ENCODE measurements at places on chromosomes 3 and 15.
A peak's percentile ranks its signal among the peaks of the same experiment; 100 is the strongest.

GRCh38 chr3:50156549-50157493 is 1.7 kb downstream of the SEMA3F start:
- DNase-seq: no peak

GRCh38 chr15:43218908-43219706 is 1.7 kb downstream of the EPB42 start:
- DNase-seq: no peak

- no peak for DNase-seq
Observed at GRCh38 chr15:57425842-57426241, 49.5 kb downstream of the CGNL1 start.

GRCh38 chr15:78928616-78929093 is 16.2 kb downstream of the CTSH start:
- no peak for DNase-seq

DNA sequence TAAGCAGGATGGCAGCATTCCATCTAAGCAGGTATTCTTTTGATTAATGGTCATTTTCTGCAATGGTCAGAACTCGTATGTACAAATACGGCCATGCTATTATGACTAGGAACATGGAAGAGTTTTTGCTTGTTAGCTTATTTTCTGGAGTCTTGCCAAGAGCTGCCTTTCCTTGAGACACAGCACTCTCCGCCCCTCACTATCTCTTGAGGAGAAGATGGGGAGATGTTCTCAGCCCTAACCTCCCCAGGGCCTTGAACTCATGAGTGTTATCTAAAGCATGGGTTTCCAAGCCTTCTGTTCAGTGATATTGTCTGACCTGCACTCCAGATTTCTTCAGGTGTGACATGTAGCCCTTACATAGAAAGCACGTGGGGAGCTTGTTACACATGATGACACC is 65.9 kb upstream of the ACTC1 start:
- DNase-seq: no peak

DNA sequence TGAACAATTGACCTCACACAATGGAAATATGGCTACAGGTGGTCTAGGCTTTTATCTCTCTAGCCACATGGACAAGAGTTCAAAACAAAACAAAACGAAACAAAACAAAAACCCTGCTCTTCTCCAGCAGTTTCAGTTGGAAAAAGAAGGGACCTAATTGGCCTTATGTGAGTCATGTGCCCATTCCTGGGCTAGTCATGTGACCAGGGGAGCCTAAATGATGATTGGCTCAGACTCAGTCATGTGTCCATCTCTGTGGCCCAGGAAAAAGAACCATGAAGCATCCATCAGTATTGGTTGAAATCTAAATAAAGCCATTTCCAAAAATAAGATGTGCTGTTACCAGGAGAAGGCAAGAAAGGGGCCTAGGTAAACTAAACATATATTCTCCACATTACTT is 96.8 kb downstream of the ANXA2 start:
- DNase-seq: no peak

DNA sequence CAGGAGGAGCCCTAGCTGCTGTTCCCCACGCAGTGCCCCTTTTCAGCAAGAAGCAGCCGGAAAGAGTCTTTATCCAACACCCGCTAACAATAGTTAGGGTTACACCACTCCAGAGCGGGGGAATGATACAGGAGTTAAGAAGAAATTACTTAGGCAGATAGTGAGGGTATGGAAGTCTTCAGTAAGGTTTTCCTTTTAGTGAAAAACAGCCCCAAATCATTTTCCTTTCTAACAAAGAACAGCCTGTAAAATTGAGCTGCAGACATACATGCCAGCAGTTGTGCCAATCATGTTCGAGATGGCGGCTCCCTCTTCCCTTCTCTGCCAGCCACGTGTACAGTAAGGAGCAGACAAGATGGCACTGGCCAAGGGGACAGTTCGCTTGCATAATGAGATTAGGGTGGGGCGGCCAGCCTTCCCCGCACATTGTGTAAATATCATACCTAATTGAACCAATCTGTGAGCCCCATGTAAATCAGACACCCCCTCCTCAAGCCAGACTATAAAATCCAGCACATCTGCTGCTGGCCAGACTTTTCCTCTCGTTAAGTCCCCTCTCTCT is 18.5 kb upstream of the SENP5 start:
- no peak for DNase-seq

DNA sequence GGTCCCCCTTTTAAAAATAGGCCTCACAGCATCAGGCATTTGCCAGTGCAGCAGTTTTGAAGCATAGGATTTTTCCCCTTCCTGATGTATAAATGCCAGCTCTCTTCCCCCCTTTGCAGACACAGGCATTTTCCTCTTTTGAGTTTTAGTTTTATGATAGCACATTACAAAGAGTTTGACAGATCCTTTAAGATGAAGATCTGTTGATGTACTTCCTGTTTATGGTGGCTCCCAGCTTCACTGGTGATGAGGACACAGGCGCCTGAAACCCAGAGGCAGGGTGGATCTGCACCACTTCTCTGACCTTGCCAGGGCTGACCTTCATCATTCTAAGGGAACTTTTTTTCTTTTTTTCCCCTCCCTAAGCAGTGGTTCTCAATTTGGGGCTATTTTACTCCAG is 243.4 kb downstream of the PTPRG start:
- no peak for DNase-seq

- DNase-seq: no peak
Observed at GRCh38 chr3:184082465-184082864, 14.4 kb upstream of the HTR3E start.

DNA sequence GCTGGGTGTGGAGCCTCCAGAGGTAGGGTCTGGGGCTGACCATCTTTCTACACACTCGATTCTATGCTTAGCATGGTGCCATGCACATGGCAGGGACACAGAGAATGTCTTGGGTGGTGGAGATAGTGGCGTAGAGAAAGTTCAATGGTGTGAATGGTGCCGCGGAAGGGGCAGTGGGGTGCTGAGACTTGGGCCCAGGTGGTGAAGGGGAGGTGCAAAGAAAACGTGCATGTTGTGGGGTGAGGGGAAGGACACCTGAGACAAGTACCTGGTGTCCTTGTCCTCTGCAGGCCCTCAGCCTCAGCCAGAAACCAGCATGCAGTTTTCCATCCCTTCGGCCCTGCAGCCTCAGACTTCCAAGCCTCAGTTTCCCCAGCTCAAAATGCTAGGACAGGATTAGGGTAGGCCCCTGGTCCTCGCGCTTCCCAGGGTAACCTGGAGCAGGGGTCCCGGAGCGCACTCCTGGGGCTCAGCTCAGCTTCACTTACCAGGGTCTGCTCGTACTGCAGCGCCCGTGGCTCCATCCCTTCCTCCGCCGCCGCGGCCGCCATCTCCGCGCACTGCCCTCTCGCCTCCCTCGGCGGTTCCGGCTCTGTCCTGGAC is 375 bp downstream of the CLCN2 start:
- DNase-seq: no peak

DNA sequence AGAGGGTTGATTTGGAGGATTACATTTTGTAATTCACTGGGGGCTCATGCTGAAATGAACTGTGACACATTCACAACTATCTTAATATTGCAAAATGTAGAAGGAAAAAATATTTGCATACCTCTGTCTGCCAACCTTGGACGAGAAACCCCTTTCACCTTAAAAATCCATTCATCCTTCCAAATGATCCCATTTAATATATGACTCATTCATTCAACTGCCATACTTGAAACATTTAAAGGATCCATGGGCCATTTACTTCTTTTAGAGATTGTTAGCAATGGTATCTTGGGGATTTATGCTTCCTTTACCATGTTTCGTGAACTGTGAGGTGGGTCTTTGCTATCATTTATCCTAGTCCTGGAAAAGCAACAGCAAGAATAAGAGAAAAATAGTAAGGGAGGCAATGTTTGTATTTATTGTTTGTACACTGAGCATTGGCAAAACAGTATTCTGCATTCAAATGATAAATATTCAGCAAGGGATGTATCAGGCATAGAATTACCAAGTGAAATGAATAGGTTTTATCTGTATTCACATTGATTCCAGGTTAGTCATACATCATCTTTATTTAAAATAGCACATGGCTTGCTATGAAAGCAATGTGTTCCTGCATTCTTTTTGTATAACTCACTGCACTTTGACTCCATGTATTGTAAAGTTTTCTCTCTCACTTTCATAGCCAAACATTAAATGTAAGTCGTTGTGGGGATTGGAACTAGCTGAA is 378.1 kb downstream of the NSUN3 start:
- DNase-seq: no peak

DNA sequence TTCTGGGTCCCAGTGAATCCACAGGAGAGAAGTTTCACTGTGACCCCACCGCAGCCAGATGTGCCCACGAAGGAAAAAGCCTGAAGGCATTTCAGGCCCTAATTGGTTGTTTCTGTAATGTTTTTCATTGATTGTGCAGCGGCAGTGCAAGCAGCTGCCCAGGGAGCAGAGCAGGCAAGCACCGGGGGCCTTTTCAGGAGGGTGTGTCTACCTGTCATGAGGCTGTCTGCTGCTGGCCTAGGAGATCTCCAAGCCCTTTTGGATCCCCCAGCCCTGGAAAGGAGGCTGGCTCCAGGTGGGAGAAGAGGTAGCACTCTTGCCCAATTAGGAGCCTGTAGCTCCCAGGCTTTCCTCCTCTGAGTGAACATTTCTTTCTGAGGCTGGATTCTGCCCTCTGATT is 108.8 kb downstream of the EPHB1 start:
- no peak for DNase-seq

GRCh38 chr15:33201491-33202231 is 7.1 kb upstream of the FMN1 start:
- DNase-seq: peak; percentile 42

DNA sequence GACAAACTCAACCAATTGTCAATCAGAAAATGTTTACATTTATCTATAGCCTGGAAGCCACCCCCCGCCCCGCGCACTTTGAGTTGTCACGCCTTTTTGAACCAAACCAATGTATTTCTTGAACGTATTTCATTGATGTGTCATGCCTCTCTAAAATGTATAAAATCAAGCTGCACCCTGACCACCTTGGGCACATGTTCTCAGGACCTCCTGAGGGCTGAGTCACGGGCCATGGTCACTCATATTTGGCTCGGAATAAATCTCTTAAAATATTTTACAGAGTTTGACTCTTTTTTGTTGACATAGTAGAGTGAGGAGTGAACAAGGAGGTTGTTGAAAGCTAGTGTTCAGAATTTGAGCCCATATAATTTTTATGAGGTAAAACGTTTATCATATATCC is 6.5 kb downstream of the MCTP2 start:
- DNase-seq: no peak

- no peak for DNase-seq
Observed at GRCh38 chr3:25171897-25172296, 256.2 kb upstream of the RARB start.

DNA sequence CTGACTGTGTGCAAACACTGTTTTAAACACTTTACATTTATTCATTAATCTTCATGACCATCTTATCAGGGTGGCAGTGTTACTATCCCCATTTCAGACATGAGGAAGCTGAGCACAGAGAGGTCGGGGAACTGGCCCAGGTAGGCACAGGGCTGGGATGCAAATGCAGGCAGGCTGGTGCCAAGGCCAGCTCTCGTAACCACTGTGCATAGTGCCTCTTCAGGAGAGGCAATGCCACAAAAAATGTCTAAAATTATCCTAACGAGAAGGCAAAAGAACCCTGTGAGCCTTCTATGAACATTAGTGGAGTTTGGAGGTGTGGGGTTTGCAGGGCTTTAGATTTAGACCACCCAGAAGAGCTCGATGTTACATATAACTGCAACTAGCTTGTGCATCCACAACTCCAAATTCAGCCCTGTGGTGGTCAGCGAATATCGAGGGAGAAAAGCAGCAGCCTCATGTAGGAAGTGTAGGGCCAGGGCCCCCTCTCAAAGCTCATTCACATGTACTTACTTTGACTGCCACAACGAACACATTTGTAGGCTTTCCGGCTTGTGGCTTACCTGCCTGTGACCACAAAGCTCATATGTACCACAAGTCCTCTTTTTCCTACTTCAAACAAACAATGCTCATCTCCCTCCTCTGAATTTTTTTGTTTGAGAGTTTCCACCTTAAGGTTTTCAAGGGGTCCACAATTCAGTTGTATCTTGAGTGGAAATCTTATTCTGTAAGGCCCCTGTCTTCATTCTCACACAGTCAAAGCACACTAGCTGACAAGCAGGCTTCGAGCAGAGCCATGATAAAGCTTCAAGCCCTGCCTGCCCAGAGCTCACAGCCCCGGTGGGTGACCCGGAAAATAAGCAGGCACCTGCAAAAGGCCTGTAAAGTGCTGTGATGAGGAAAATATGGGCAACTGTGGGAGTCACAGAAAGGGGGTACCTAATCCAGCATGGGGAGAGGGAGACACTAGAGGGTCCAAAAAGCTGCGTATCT is 722.9 kb upstream of the CFAP20DC start:
- DNase-seq: peak; percentile 41

- no peak for DNase-seq
Observed at GRCh38 chr3:183754052-183754451, 56.5 kb downstream of the YEATS2 start.

DNA sequence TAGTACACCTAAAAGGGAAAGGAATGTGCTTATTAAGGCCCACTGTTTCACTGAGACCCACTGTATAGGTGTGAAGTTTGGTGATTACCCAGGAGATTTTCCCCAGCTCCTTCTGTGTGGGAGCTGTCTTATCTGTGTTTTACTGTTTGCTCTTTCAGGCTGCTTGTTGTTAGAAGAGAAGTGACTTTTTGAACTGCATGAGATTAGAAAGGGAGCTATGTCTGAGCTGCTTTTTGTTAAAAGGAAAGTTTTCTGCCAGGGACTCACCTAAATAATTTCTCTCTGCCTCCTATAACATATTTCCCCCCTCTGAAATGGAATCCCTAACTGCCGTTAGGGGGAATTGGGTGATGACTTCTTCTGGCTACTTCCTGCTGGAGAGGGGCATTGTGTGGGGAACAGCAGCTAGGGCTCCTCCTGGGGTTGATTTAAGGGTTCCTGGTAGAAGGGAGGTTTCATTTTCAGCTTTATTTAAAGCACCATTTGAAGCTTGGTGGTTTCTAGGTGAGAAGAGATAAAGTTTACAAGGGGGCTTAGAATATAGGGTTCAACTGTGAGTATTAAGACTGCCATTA is 77.1 kb upstream of the ATP11B start:
- no peak for DNase-seq

DNA sequence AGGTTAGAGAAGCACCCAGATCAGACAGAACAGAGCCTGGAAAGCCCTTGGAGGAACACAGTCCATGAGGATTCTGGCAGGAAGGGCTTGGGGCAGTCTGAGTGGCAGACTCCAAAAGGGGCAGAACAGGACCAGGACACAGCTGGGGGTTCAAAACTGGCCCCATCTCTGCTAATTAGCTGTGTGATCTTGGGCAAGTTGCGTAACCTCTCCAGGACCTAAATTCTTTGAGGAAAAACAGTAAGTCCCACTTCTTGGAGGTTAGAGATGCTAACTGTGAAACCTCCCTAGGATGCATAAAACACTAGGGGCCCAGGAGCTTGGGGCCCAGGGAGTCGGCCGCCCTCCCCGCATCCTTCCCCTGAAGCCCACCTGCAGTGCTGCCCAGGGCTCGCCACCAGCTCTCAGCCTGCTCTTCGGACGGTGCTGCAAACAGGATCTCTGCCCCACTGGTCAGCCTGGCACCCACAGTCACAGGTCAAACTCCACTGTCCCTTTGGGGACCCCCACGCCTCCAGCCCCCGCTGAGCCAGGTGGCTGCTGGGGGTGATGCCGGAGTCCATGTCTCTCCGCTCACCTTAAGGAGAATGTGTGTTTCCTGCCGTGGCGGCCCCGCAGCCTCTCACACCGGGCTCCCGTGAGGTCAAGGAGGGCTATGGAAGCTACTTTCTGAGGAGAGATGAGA is 12.0 kb downstream of the PLA2G4B start:
- DNase-seq: no peak

- DNase-seq: no peak
Observed at GRCh38 chr3:154992655-154993054, 87.5 kb upstream of the MME start.
